Esophagus squamous epithelium (tissue), 5 donors: ENCODE measurements at places on chromosomes 1 and 21.

- no peak for DNase-seq
These were observed 268.4 kb downstream of the PRDM2 start for GRCh38 chr1:13968361-13968760.

- no peak for DNase-seq
These were observed 43.3 kb upstream of the HP1BP3 start for GRCh38 chr1:20830378-20830777.

GRCh38 chr1:183370399-183371058 lies 47.7 kb downstream of the NMNAT2 start:
- DNase-seq, result no peak

DNA sequence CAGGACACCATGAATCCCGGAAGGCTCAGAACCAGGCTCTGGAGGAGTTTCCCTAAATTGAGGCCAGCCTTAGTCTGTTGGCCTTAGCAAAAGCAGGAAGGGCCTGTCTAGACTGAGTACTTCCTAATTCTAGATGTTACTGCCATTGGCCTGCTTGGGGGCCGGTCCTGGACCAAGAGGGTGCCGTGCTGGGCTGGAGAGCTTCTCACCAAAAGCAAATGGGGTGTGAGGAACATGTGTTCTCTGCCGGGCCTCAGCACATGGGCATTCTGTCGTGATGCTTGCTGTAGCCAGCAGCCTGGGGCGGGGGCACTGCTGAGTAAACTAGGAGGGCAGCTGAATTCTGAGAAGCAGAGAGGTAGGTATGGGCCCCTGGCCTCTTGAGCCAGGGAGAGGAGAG lies 35.7 kb upstream of the MAN1C1 start:
- DNase-seq, result no peak

DNA sequence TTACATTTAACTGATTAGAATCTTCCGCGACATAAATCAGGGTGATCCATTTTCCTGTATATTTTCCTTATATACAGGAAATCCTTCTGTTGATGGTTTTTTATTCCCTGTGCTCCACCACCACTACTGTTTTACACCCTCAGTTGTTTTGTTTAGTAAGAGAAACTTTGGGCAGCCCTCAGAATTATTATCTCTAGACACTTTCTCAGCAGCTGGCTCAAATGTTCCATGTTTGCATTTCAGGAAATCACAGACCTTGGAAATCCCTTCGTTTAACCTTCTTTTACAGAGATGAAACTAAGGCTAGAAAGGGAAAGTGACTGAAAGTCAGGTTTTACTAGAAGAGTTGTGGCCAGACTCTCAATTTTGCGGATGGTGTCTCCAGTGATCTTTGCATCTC lies 15.2 kb downstream of the ZNF697 start:
- DNase-seq, result no peak

DNA sequence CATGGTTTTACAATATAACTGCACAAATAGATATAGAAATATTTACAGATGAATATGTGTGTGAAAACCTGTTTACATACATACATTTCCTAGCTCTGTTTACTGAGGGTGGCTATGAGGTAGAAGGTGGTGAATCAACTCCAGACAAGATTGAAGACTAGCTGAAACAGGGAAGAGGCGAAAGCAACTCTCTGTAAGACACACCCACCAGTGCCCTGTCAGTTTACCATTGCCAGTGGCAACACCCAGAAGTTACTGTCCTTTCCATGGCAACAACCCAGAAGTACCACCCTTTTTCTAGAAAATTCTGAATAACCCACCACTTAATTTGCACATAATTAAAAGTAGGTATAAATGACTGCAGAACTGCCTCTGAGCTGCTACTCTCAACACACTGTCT lies 16.7 kb downstream of the TMEM69 start:
- no peak for DNase-seq

DNA sequence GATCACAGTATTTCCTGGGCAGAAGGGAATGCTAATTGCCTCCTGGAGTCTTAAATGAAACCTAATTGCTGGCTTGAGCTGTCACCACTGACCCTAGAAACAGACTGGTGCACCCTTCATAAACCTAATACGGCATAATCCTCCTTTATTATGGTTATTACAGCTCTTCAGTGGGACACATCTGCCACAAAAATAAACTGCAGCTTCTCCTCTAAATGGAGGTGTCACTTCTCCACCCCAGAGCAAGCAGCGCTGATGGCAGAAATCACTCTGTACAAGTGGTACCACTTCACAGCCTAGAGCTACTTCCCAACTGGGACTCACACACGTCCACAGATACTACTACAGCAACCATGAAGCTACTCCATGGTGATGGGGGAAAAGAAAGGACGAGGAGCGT lies 11.1 kb downstream of the PTPN14 start:
- DNase-seq, result no peak

- DNase-seq, result no peak
These were observed 45.5 kb downstream of the UTP25 start for GRCh38 chr1:209873067-209873799.

GRCh38 chr21:14768042-14768441 lies 221.9 kb upstream of the SAMSN1 start:
- DNase-seq, result no peak
